ENCODE measurements at places on chromosomes 13 and 19.
A peak's percentile ranks its signal among the peaks of the same experiment; 100 is the strongest.

GRCh38 chr19:30596813-30597399 lies 224.7 kb downstream of the ZNF536 start:
- no peak for DNase-seq

GRCh38 chr13:99327761-99328160 lies 20.6 kb upstream of the GPR183 start:
- DNase-seq: no peak

- DNase-seq: no peak
These were observed 4.5 kb downstream of the LDLR start for GRCh38 chr19:11093689-11094238.

GRCh38 chr19:12994701-12995595 lies at the start of gene NFIX:
TSS of gene NFIX (plus strand) at chr19:12995475. CDS start at chr19:12995838, 363 bp downstream.
- no peak for DNase-seq

DNA sequence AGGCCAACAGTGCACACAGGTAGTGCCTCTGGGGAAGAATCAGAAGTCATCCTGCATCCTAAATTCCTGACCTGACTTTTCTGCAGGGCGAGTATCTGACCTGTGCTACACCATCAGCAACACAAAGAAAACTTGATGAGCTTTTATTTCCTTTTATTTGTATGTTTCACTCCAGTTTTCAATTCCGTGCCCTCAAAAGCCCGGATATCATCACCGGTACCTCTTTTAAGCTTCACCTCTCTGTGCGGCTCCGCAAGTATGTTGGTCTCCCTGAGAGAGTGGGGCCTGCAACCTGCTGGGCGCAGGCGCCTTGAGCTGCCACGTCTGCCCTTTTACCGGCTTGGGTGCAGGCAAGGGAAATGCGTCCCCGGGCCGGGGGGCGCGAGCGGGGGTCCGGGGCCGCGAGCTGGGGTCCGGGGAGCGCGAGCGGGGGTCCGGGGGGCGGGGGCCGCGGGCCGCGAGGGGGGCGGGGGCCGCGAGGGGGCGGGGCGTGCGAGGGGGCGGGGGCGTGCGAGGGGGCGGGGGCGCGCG lies 4.3 kb upstream of the DUXA start:
- DNase-seq: no peak

DNA sequence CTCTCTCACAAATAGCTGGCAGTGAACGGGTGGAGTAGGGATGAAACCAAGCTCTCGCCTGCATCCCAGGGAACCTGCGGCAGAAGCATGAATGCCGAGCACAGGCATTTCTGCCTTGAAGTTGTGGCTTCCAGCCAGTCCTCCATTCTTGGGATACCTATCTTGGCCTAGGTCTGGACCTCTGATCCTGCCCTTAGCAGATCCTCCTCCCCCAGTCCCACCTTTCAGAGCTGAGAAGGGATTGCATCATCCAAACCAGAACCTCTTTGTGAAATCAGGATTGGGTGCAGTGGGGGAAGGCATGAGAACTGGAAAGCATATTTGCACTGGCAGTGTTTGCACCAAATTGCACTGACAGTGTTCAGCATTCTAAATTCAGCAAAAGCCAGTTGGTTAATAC lies 5.8 kb downstream of the ZNF780A start:
- no peak for DNase-seq

- no peak for DNase-seq
These were observed 33.7 kb upstream of the ZSCAN5A start for GRCh38 chr19:56348289-56348877.

GRCh38 chr13:93222976-93223375 lies 3.6 kb upstream of the GPC6 start:
- no peak for DNase-seq

- DNase-seq: no peak
These were observed 1.8 kb upstream of the NOVA2 start for GRCh38 chr19:45975306-45976070.

DNA sequence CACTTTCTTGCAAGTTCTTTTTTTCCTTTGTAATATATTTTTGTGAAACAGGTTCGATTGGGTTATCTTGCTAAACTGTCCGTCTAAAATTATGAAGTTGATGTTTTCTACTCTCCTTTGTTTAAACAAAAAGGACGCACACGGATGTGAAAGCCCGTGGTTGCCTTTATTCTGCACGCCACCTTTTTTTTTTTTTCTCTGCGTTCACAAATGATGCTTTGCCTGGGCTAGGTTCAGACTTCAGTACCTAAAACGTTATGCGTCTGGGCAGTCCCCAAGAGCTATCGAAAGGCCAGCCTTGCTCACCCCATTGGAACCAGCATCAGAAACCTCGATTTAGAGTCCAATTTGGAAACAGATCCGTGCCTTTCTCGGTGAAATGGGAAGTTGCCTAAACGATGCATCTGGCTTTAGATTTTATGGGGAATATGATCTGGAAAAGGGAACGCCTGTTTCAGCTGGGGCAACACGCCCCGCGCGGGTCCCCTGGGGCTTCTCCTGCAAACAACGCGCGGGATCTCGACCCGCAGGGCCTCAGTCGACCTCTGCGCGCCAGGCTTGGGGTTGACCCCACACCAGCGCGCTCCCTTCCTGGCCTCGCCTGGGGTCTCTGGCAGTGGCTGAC lies 113.9 kb downstream of the KCNRG start:
- DNase-seq: no peak

DNA sequence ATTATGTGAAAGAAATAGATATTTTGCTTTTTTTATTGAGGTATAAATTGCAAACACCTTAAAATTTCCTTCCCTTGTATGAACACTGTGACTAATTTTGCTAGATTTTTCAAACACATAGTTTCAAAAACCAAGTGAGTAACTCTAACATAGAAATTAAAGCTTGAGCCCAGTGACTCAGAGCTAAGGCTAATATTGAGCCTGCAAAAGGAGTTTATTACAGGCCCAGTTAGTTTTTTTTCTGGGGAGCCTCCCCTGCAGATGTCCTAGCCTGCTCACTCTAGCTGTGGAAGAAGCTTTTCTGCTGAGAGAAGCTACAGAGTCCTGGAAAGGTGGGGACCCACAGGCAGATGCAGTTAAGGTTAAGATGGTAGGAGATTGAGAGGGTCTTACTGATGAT lies 3.4 kb downstream of the ZNF430 start:
- DNase-seq: no peak

- no peak for DNase-seq
These were observed 16.1 kb upstream of the MADCAM1 start for GRCh38 chr19:480016-480855.

GRCh38 chr13:94311893-94312292 lies 167.6 kb downstream of the DCT start:
- DNase-seq: no peak

GRCh38 chr13:43936647-43937046 lies 56.9 kb downstream of the LACC1 start:
- no peak for DNase-seq

DNA sequence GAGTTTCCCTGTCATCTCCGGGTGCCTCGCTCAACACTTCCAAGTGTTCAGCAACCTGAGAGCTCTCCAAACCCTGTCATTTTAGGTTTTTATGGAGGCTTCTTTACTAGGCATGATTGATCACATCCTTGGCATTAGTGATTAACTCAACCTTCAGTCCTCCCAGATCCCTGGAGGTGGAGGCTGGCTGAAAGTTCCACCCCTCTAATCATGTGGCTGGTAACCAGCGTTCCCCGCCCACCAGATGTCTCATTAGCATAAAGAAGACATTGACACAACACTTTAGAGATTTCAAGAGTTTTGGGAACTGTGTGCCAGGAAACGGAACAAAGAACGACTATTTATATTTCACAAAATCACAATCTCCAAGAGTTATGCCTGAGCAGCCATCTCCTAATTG lies 71.1 kb upstream of the RGCC start:
- no peak for DNase-seq

DNA sequence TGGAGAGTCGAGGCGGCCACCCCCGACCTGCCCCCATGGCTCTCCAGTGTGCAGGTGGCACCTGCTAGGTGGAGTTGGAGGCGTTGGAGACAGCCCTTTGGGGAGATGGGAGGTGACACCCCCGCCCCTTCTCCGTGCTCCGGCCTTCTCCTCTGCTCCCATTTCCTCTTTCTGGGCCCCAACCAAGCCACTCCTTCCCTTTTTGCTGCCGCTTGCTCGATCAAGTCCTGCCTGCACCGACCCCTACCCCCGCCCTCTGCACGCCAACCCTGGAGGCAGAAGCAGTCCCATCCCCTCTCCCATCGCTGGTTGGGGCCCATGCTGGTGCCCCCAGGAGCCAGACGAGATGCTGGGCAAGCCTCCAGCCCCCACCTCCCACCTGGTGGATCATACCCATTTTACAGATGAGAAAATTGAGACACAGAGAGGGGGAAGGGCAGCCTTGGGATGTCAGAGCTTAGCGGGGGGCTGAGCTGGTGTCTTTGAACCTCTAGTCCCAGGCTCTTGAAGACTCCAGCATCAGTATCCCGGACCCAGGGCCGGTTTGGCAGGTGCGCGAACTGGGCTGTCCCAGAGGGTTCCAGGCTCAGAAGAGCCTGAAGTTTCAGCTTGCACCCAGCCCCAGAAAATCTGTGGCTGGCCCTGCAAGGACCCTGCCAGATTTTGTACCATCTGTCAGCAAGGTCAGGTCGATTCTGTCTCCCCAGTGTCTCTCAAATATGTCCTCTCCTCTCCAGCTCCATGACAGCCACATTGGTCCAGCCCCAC lies 10.3 kb downstream of the GNA15 start:
- no peak for DNase-seq

DNA sequence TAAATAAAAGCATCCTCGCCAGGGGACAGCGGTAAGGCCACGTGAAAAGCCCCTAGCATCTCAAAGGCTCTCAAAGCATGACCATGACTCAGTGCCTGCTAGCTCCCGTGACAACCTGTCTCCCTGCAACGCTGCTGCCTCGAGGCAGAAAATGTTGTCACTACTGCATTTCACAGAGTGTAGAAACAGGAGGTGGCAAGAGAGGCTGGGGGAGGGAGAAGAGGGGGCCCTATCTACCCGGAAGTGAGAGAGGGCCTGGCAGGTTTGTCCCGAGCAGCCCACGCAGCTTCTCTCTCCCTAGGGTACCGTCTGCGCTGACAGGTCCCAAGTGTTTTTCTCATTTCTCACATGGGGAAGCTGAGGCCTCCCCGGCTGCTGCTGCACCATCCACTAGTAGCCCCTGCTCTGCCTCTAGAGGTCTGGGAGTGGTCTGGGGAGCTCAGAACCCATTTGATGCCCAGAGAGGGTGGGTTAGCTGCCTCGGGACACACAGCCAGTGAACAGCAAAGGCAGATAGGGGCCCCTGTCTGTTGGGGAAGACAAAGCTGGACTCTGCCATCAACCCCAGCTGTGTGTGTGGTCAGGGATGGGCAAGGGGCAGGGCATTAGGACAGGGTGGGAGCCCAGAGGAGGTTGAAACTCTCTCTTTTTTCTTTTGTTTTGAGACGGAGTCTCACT lies 3.7 kb downstream of the TINCR start:
- no peak for DNase-seq

GRCh38 chr19:5170329-5170745 lies 170.3 kb downstream of the PTPRS start:
- no peak for DNase-seq

DNA sequence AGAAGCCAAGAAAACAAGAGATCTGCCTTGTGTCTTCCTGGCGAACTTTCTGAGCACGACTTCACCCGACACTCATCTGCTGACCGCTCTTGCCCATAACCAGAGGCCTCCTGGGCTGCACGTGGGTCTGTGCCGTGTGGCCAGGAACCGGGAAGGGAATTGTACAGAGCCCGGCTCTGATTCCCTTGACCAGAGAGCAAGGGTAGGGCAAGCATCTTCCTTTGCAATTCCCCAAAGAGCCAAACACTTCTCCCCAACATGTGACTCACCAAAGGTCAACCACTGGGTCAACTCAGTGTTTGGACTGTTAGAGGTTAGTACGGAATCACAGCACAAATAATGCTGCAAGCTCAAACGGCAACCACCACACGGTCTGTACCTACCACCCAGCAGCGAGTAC lies 48.9 kb downstream of the KLF2 start:
- peak; percentile 87 for DNase-seq

GRCh38 chr13:110950819-110951570 lies 36.1 kb upstream of the ANKRD10 start:
- no peak for DNase-seq

GRCh38 chr13:100140441-100140840 lies 51.5 kb downstream of the PCCA start:
- no peak for DNase-seq

DNA sequence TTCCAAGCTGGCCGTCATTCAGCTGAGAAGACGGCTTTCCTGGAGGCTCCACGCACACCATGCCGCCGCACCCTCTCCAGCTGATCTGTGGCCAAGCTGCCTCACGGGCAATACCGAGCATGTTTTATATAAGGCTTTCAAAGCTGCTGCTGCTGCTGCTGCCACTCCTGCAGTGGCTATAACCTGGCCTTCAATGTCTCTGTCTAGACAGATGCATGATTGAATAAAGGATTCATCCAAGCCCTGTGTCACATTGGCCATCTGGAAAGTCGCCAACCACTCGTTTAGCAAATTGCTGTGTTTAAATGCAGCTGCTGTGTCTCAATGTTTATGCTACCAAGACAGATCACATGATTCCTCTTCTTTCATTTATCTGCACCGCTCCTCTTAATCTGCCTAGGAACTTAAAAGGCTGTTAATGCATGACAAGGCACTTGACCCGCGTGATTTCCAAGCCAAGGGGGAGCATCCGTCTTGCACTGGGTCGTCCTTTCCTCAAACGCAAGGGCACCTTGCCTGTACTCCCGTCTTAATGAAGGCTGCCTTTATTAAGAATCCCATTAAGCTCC lies 114.3 kb downstream of the TEX26 start:
- no peak for DNase-seq

GRCh38 chr19:31519908-31520307 lies 170.7 kb upstream of the TSHZ3 start:
- no peak for DNase-seq
